ENCODE measurements at places on chromosomes 7 and 10.

DNA sequence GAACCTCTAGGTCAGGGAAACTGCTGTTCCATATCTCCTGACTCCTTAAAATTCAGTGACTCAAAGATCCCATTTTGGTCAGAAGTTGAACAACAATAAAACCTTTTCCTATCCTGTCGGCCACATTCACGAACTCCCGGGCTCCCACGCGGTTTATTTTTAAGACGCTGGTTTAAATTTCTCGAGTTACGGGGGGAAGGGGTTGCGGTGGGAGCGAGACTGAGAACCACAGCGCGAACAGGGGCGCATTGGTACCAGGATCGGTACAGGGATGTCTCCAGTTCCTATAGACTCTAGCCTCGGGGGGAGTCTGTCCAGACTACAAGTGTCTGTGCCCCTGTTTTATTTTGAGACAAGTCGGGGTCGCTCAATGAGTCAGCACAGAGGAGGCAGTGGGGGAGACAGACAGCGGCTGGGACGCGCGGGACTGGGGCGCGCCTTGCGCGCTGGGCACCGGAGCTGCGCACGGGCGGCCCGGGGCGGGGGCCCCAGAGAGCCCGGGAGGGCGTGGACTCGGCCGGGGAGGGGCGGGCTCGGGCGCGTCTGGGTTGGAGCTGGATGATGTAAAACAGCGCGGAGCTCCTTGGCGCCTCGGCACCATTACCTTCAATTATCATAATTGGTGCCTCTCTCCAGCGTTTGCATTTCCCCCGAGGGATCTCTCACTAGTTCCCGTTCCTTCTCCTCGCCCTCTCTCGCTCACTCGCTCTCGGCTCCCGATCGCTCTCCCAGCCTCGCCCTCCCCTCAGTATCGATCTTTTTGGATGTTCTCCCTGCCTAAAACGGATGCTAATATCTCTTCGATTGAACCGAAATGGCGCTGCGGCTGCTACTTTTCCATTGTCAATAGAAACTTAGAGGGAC, 8.7 kb upstream of the BAMBI start:
- H3K27me3 ChIP-seq: peaks cover 71% of the 10 kb centered on the region
- no peak overlapping the region for H3K27ac ChIP-seq
- DNase-seq: peak; percentile 45

DNA sequence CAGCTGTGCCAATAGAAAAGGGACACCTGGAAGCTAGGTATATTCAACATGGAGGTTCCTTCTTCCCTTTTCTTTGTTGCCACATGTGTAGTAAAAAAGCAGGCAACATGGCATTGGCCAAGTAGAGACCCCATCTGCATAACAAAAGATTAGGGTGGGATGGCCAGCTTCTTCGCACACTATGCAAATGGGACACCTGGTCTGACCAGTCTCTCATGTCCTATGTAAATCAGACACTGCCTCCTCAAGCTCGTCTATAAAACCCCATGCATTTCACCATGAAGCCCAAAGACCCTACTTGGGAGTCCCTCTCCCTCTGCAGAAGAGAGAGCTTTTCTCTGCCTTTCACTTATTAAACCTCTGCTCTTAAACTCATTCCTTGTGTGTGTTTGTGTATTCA, 53.9 kb downstream of the MYL10 start:
- DNase-seq: no peak
- peaks cover 21% of the 10 kb centered on the region for H3K27me3 ChIP-seq
- no peak overlapping the region for H3K4me3 ChIP-seq

GRCh38 chr10:43315535-43316207, 48.8 kb upstream of the RASGEF1A start:
- no peak overlapping the region for H3K27ac ChIP-seq
- DNase-seq: no peak
- H3K27me3 ChIP-seq: peaks cover 8% of the 10 kb centered on the region
- H3K4me1 ChIP-seq: peaks cover 20% of the 10 kb centered on the region
- H3K36me3 ChIP-seq: no peaks in the 10 kb centered on the region

DNA sequence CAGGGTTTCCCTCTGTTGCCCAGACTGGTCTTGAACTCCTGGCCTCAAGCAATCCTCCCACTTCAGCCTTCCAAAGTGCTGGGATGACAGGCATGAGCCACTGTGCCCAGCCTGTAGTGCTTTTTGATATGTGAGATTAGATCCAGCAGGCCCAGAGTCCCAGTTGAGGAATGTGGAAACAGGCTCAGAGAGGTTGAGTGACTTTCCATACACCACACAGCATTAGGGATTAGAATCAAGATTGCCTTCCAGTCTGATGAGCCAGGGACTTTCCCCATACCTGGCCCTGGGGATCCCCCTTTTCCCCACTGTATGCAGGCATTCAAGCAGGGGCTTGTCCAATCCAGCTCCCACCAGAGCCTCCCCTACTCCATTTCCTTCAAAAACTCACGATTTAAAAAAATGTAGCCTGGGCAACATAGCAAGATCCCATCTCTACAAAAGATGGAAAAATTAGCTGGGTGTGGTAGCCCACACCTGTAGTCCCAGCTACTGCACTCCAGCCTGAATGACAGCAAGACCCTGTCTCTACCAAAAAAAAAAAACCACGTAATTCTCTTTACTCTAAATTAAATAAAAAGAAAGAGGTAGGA, 75.0 kb upstream of the GTF2I start:
- H3K27ac ChIP-seq: no peak overlapping the region
- H3K36me3 ChIP-seq: no peaks in the 10 kb centered on the region
- no peaks in the 10 kb centered on the region for H3K27me3 ChIP-seq
- H3K4me3 ChIP-seq: no peak overlapping the region

GRCh38 chr10:12749760-12750478, 251.6 kb downstream of the CCDC3 start:
- no peaks in the 10 kb centered on the region for H3K27me3 ChIP-seq
- no peaks in the 10 kb centered on the region for H3K4me1 ChIP-seq
- DNase-seq: no peak
- no peaks in the 10 kb centered on the region for H3K36me3 ChIP-seq
- H3K27ac ChIP-seq: no peak overlapping the region
- H3K4me3 ChIP-seq: no peak overlapping the region

GRCh38 chr7:141945356-141945755, 1.4 kb downstream of the CLEC5A start:
- DNase-seq: no peak
- no peak overlapping the region for H3K4me3 ChIP-seq
- no peaks in the 10 kb centered on the region for H3K36me3 ChIP-seq
- H3K27me3 ChIP-seq: peaks cover 6% of the 10 kb centered on the region
- H3K4me1 ChIP-seq: no peaks in the 10 kb centered on the region

GRCh38 chr7:98935811-98936210, 57.5 kb downstream of the TRRAP start:
- no peak overlapping the region for H3K4me3 ChIP-seq
- no peak overlapping the region for H3K27ac ChIP-seq
- peaks cover 51% of the 10 kb centered on the region for H3K36me3 ChIP-seq
- no peak for DNase-seq
- H3K27me3 ChIP-seq: no peaks in the 10 kb centered on the region

DNA sequence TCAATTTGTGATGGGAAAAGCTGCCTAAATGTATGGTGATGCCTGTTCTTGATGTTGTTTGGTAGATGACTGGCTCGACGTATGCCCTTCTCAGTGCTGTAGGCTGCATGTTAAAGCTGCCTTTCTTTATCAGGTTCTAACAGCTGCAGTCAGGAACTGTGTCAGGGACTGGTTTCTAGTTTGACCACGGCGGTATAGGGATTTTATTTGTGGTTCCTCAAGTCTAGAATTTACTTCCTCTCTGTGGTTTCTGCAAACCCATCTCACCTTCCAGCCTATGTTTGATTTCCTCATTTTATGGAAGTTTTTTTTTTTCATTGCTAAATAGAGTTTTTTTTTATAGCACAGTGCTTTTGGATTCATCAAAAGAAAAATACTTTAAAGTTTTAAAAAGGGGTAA, 26.5 kb downstream of the LMTK2 start:
- peak; percentile 42 for DNase-seq
- peak overlapping the region; percentile 1 for H3K27ac ChIP-seq
- peaks cover 38% of the 10 kb centered on the region for H3K4me1 ChIP-seq
- H3K36me3 ChIP-seq: peaks cover 6% of the 10 kb centered on the region

DNA sequence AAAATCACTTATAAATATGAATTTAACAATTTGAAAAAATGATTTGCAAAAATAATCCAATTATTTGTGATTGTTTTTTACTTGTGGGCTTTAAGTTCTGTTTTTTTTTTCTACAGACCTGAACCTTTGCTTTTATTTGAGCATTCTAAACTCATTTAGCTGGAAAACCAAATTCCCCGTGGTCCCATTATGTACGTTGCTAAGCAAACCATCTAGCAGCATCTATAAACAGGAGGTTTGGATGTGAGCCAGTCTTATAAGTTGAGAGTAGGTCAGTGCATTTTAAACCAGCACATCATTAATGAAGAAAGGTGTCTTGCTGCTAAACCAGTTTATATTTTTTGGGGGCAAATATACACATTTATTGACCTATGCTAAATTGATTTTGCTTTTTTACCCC, 77.3 kb downstream of the LRRN3 start:
- no peaks in the 10 kb centered on the region for H3K4me1 ChIP-seq
- DNase-seq: no peak
- no peak overlapping the region for H3K4me3 ChIP-seq
- H3K36me3 ChIP-seq: no peaks in the 10 kb centered on the region
- no peaks in the 10 kb centered on the region for H3K27me3 ChIP-seq
- H3K27ac ChIP-seq: no peak overlapping the region

DNA sequence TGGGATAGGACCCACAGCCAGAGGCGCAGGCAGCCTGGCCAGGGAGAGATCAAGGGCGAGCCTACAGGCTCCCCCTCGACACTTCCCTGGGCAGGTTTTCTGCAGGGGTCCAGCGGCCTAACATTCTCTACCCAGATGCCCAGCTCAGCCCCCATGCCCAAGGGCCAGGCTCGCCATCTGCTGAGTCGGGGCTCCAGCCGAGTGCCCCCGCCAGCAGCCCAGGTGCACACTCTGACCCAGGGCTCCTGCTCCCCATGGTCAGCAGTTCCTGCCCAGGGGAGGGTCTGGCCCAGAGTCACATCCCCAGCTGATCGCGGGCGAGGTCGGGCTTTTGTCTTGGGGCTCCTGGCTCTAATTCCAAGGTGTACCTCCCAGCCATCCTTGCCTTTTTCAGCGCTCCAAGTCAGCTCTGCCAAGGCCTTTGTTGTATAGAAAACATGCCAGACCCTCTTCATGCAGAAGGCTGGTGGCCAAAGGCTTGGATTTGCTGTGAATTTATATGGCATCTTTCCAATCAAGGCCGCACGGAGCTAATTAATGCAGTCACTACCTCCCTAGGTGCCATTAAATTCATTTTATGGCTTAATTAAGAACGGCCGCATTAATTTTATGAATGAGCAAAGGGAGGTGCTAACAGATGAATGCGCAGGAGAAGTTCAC, 120.6 kb downstream of the LRRC18 start:
- H3K27ac ChIP-seq: no peak overlapping the region
- peaks cover 9% of the 10 kb centered on the region for H3K27me3 ChIP-seq
- H3K36me3 ChIP-seq: no peaks in the 10 kb centered on the region
- peaks cover 3% of the 10 kb centered on the region for H3K4me1 ChIP-seq

- H3K4me1 ChIP-seq: peaks cover 6% of the 10 kb centered on the region
- H3K27me3 ChIP-seq: peaks cover 7% of the 10 kb centered on the region
- no peak for DNase-seq
- H3K27ac ChIP-seq: no peak overlapping the region
- H3K4me3 ChIP-seq: no peak overlapping the region
Observed at GRCh38 chr7:148261996-148262688, 328.4 kb upstream of the C7orf33 start.

GRCh38 chr7:31890766-31891165, 179.4 kb downstream of the PDE1C start:
- DNase-seq: no peak
- H3K4me1 ChIP-seq: no peaks in the 10 kb centered on the region
- H3K27ac ChIP-seq: no peak overlapping the region
- no peak overlapping the region for H3K4me3 ChIP-seq

DNA sequence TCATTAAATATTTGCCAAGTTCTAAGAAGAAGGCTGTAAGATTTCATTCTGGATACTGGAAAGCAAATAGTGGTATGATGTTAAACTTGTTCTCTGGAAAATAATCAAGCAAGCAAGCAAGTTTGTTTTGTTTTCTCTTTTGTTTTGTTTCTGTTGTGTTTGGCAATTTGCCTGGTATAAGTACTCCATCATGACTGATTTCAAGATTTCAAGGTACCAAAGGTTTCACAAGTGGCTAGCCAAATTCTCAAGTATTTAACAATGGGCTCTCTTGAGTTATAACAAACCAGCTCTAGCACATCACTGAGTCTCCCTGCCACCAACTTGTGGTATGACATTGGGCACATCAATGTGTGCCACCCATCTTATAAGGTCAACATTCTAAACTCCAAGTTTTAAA, 151.7 kb upstream of the IGFBP3 start:
- H3K36me3 ChIP-seq: no peaks in the 10 kb centered on the region
- no peak overlapping the region for H3K27ac ChIP-seq
- no peaks in the 10 kb centered on the region for H3K4me1 ChIP-seq
- H3K27me3 ChIP-seq: no peaks in the 10 kb centered on the region
- no peak overlapping the region for H3K4me3 ChIP-seq

GRCh38 chr7:30168835-30169573, 34.2 kb downstream of the MTURN start:
- no peak overlapping the region for H3K27ac ChIP-seq
- no peak overlapping the region for H3K4me3 ChIP-seq
- no peak for DNase-seq
- no peaks in the 10 kb centered on the region for H3K36me3 ChIP-seq

DNA sequence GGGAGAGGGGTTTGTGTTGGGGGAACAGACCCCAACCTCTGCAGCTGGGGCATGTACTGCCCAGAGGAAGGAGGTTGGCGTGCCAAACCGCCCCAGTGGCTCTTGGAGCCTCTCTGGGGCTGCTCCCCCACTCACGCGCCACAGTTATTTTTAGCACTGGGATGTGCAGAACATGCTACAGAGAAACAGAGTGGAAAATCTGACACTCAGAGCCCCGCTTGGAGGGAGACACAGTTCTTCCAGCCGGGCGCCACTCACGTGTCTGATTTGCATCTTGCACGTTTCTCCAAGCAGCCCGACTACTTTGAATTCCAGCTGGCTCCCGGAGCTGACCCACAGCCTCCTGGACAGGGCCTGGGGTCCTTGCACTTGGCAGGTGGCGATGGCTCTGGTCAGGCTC, 182.0 kb downstream of the RPS24 start:
- no peaks in the 10 kb centered on the region for H3K4me1 ChIP-seq
- H3K4me3 ChIP-seq: no peak overlapping the region
- no peaks in the 10 kb centered on the region for H3K36me3 ChIP-seq
- H3K27ac ChIP-seq: no peak overlapping the region
- H3K27me3 ChIP-seq: peaks cover 31% of the 10 kb centered on the region
- no peak for DNase-seq

GRCh38 chr7:102289057-102289456, 2.4 kb downstream of the SH2B2 start:
- H3K4me1 ChIP-seq: peaks cover 26% of the 10 kb centered on the region
- DNase-seq: no peak
- peak overlapping the region; percentile 32 for H3K4me3 ChIP-seq

DNA sequence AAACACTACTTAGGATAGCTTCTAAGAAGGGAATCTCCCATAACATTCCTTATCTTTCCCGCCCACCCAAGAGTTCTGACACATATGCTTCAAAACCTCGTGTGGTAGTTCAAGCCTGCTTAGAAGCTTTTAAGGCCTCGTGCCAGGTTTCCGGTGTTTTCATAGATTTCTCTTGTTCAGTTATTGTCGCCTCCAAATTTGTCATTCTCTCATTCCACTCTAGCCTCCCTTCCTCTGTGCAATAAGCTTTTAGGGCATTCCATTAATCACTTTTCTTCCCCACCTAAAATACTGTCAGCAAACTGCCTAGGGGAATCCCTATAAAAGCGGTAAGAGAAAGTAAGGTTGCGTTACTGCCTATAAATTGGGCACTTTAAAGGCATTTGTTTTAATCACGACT, 718 bp upstream of the BPGM start:
- peaks cover 11% of the 10 kb centered on the region for H3K36me3 ChIP-seq
- no peaks in the 10 kb centered on the region for H3K27me3 ChIP-seq
- no peak overlapping the region for H3K27ac ChIP-seq
- H3K4me1 ChIP-seq: peaks cover 31% of the 10 kb centered on the region
- H3K4me3 ChIP-seq: no peak overlapping the region

Measured in activated CD4-positive, alpha-beta T cell treated with anti-CD3 and anti-CD28 coated beads, Interleukin-2, amount 10 ng/mL, durations not matched to agents 7 days and 5 days (primary cell).